ENCODE measurements at places on chromosomes 16 and 17. TPM values are rescaled to one million over a fixed set of nuclear protein-coding genes. Genes with fewer than 3 reads are reported as not detected.

- H3K4me1 ChIP-seq: no peaks in the 10 kb centered on the region
- H3K27me3 ChIP-seq: no peaks in the 10 kb centered on the region
- no peak overlapping the region for H3K27ac ChIP-seq
- no peaks in the 10 kb centered on the region for H3K36me3 ChIP-seq
- no peak for DNase-seq
Observed at GRCh38 chr16:9966569-9967157, 215.6 kb downstream of the GRIN2A start.

DNA sequence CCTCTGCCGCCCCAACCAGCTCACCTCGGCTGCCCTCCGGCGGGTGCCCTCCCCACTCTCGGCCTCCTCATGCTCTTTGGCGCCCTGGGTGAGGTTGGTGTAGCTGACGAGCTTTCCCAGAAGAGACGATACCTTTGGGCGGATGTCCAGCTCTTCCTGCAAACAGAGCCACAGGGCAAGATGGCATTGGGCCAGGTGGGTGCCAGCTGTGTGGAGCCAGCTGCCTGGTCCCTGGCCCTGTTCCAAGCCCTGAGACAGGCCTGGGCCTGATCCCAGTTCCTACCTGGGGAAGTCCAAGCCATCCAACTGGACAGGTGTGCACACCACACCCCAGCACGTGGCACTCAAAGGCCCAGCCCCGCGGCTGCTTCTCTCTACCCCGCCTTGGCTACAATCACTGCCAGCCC is 6.9 kb downstream of the SLC12A4 start:
- no peak overlapping the region for H3K4me3 ChIP-seq
- peak; percentile 72 for DNase-seq
- no peaks in the 10 kb centered on the region for H3K27me3 ChIP-seq
- H3K27ac ChIP-seq: no peak overlapping the region
- no peaks in the 10 kb centered on the region for H3K36me3 ChIP-seq
- H3K4me1 ChIP-seq: peaks cover 25% of the 10 kb centered on the region

DNA sequence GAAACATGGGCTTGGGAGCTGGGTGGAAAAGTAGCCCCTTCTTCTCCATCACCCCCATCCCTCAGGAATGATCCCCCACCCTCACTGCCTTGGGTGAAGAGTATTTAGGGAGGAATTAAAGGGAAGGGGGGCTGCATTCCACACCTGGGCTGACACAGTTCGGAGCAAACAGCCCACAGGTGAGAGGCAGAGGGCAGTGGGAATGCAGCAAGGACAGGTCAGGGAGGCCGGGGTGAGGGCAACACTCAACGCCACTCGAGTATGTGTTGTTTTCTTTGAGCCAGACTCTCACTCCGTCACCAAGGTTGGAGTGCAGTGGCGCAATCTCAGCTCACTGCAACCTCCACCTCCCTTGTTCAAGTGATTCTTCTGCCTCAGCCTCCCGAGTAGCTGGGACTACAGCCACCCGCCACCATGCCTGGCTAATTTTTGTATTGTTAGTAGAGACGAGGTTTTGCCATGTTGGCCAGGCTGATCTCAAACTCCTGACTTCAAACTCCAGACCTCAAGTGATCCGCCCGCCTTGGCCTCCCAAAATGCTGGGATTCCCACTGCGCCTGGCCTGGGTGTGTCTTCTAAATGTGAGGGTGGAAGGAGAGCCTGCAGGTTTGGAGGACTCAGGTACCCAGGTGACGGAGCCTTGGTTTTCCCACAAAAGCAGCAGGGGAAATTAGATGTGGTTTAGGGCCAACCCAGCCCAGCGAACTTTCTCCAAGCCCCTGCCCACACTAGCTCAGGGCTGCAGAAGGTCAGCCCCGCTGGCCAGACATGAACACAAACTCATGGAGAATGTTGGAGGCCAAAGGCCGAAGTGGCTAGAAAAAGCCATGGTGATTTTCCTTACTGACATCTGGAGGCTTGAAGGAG is 21.2 kb upstream of the ITGA3 start:
- H3K36me3 ChIP-seq: no peaks in the 10 kb centered on the region
- peak overlapping the region; percentile 62 for H3K27ac ChIP-seq
- no peaks in the 10 kb centered on the region for H3K27me3 ChIP-seq
- peaks cover 20% of the 10 kb centered on the region for H3K4me1 ChIP-seq
- DNase-seq: peak; percentile 85

GRCh38 chr16:55760310-55761001 is 72.4 kb downstream of the CES1 start:
- H3K36me3 ChIP-seq: no peaks in the 10 kb centered on the region
- H3K4me3 ChIP-seq: no peak overlapping the region
- DNase-seq: no peak
- H3K27me3 ChIP-seq: peaks cover 8% of the 10 kb centered on the region
- no peaks in the 10 kb centered on the region for H3K4me1 ChIP-seq
- H3K27ac ChIP-seq: no peak overlapping the region

ZP2 gene
- not detected for total RNA-seq

IL21R gene
- 4.2 TPM for total RNA-seq

- H3K27me3 ChIP-seq: peaks cover 20% of the 10 kb centered on the region
- no peaks in the 10 kb centered on the region for H3K36me3 ChIP-seq
- no peak overlapping the region for H3K4me3 ChIP-seq
- H3K27ac ChIP-seq: no peak overlapping the region
- DNase-seq: no peak
Observed at GRCh38 chr16:5451641-5452040, 354.0 kb upstream of the EEF2KMT start.

DNA sequence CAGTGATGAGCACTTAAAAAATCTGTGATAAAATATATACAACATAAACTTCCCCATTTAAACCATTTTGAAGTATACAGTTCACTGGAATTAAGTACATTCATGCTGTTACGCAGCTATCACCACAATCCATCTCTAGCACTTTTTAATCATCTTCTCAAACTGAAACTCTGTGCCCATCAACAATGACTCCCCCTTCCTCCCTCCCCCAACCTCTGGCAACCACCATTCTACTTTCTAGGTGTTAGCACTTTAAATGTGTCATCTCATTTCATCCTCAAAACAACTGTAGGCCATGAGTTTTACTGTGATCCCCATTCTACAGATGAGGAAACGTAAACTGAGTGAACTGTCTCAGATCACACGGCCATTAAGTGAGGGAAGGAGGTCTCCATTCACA is 13.8 kb upstream of the TMEM98 start:
- peaks cover 9% of the 10 kb centered on the region for H3K4me1 ChIP-seq
- no peak for DNase-seq
- no peak overlapping the region for H3K27ac ChIP-seq
- H3K27me3 ChIP-seq: no peaks in the 10 kb centered on the region

- no peak overlapping the region for H3K27ac ChIP-seq
- H3K4me1 ChIP-seq: no peaks in the 10 kb centered on the region
Observed at GRCh38 chr16:85192238-85193114, 80.2 kb upstream of the CIBAR2 start.

DNA sequence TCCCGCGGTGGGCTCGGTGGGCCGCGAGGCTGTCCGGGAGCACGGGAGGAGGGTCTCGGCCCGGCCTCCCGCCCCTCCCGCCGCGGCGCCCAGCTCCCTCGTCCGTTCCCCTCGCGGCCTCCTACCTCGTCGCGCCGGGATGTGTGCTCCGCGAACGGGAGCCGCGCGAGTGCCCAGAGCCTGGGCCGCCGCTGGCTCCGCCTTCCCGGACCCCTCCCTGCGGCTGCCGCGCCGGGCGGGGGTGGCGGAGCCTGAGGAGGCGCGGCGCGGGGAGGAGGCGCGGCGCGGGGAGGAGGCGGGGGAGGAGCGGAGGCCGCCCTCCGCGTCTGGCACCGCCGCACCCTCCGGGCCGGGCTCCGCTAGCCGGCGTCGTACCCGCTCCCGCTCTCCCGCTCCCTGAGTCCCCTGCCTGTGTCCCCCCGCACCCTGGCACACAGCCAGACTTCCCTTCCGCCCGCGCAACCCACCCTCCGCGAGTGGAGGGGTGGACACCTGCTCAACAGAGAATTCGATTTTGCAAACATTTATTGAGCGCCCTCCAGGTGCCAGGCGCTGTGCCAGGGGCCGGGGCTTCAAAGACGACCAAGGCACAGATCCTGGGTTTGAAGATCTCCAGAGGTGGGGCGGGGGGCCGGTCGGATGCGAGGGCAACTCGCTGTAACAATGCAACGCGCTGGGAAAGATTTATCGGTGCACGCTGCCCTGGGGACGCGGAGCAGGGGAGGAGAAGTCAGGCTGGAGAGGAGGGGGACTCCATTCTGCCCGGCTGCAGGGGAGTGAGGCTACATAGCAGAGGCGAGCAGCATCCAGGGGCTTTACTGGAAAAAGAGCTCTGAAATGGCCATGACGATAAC is at the start of gene MPP3:
TSS of gene MPP3 (minus strand) at position 171 of the 854 bp plus-strand sequence. CDS start 1,240 bp downstream, outside the sequence.
- peak; percentile 57 for DNase-seq
- peaks cover 37% of the 10 kb centered on the region for H3K27me3 ChIP-seq
- peak within 1 kb of the TSS; percentile 76 for H3K27ac ChIP-seq
